Right ventricle myocardium superior (tissue), 1 donor: ENCODE measurements at places on chromosomes 3 and 15. TPM values are rescaled to one million over a fixed set of nuclear protein-coding genes. Genes with fewer than 3 reads are reported as not detected.

- no peak for DNase-seq
Observed at GRCh38 chr15:81843226-81843625, 202.6 kb downstream of the MEX3B start.

GRCh38 chr15:66139591-66140207 lies 113.9 kb downstream of the MEGF11 start:
- DNase-seq, result no peak

- DNase-seq, result no peak
Observed at GRCh38 chr15:65329984-65330735, 25.7 kb downstream of the RNU5B-1 start.

HIGD2B gene
- total RNA-seq, result not detected

SNX22 gene
- 4.2 TPM for total RNA-seq
